ENCODE measurements at places on chromosomes 13 and 19.

- peak; percentile 9 for DNase-seq
These were observed 545.4 kb downstream of the SUCLA2 start for GRCh38 chr13:47455626-47456025.

GRCh38 chr13:68304286-68304893 lies 1074.3 kb upstream of the PCDH9 start:
- peak; percentile 55 for DNase-seq

- DNase-seq: no peak
These were observed 2.8 kb upstream of the CRYL1 start for GRCh38 chr13:20528452-20528851.

- peak; percentile 50 for DNase-seq
These were observed 27.0 kb upstream of the CEACAM1 start for GRCh38 chr19:42555317-42555716.

- peak; percentile 27 for DNase-seq
These were observed 91.2 kb downstream of the GGACT start for GRCh38 chr13:100497389-100497788.

DNA sequence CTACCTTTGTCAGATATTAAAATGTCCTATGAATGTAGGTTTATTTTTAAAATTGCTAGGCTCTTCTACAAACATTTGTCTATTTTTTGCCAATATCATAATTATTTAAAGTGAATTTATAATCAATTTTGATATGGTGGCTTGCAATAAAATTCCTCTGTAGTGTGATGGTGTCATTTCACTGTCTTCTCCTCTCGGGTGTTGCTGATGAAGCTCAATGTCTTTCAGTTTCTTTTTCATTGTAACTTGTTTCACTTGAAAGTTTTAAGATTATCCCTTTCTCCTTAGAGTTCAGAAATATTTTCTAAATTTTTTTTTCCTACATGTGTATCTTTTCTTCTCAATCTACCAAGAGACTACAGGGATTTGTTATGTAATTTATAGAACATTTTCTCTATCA lies 267.1 kb upstream of the EDNRB start:
- no peak for DNase-seq

- no peak for DNase-seq
These were observed 35.4 kb upstream of the MCF2L start for GRCh38 chr13:112933649-112934048.

DNA sequence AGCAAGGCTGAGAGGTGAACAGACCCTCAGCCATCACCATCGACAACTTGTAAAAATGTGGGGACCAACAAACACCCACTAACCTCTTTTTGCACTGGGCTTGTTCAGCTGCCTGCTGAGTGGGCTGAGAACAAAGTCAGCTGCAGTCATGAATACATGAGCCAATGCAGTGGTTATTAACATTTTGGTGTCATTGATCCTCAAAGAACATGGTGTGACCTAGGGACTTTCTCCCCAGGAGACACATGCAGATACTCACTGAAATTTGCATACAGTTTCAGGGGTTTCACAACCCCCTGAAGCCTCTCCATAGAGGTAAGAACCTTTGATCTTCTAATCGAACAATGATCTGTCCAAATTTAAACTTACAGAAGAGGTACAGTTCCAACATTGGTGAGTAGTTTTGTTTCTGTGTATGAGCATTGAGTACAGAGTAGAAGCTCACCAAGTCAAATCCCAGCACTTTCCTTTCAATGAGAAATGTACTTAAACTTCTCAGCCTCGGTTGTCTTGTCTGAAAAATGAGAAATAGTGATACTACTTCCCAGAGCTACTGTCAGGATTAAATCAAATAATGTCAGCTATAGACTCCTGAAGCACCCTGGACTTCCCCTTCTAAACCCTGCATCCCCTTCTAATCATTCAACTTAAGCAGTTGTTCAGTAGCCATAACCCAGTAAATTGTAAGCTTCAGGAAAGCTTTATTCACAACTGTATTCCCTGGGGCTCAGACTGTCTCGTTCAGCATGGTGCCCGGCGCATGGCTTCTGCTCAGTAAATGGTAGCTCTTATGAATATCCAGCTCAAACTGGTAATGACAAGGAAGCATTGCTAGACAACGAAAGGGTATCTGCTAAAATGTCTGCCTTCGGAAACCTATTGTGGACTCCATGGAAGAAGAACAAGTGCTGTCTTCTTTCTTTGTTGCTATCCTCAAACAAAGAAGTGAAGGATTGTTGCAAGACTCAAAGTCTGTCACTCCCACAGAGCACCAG lies 148.7 kb downstream of the FOXO1 start:
- no peak for DNase-seq
